Effector CD4-positive, alpha-beta T cell (primary cell): ENCODE measurements at places on chromosomes 7 and 10.

- no peak for DNase-seq
Observed at GRCh38 chr7:144821067-144821466, 14.8 kb downstream of the TPK1 start.

DNA sequence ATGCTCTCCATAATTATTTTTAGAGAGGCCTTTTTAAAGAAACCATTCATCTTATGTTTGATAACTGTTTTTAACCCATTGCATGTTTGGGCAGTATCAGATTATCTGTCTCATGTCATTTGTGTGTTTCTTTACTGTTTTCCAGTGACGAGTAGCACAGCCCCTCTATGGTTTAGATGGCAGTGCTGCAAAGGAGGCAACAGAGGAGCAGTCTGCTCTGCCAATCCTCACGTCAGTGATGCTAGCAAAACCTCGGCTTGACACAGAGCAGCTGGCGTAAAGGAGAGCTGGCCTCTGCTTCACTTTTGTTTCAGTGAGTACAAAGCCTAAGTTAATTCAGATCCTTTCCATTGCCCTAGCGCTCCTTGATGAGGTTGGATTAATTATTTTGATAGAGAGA, 80.4 kb upstream of the GARIN1A start:
- no peak for DNase-seq

DNA sequence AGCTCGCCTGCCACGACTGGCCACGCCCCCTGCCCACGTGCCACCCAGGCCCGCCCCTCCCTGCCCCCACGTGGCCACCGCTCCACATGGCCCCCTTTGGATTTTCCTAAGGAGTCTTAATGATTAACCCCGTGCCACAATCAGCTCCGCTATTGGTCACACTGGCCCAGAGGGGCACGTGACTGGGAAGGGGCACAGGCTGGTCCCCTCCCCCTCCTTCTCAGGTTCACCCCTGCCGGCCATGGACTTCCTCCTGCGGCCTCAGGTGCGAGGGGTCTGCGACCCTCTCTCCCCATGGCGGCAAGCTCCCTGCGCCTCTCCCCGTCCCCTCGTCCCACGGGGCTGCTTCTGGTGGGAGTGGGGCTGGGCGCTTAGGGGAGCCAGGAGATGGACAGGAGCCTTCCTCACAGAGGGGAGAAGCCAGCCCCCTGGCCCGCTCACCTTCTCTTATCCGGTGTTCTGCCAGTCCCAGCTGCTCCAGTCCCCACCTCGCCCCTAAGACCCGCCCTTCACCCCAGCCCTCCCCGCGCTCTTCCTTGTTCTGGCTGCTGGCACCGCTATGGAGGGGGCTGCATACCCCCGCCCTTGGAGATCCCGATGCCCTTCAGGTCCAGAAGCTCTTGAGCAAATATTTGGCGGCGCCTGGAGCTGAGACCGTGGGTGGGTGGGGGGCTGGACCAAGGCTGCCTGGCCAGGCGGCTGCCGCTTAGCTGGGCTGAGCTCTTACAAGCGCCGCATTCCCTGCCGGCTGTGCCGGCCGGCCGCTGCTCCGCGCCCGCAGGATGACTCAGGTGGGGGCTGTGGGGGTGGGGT, 3.2 kb downstream of the SLC4A2 start:
- no peak for DNase-seq

- DNase-seq = no peak
Observed at GRCh38 chr7:38330861-38331621, 57.6 kb upstream of the TARP start.

- DNase-seq = no peak
Observed at GRCh38 chr7:134313543-134313942, 3.2 kb downstream of the SLC35B4 start.
